ENCODE measurements at places on chromosomes 4 and X.

- no peak for DNase-seq
Observed at GRCh38 chr4:89992744-89993143, 98.1 kb downstream of the MMRN1 start.

GRCh38 chrX:153460826-153461225 is 9.6 kb downstream of the HAUS7 start:
- no peak for DNase-seq

DNA sequence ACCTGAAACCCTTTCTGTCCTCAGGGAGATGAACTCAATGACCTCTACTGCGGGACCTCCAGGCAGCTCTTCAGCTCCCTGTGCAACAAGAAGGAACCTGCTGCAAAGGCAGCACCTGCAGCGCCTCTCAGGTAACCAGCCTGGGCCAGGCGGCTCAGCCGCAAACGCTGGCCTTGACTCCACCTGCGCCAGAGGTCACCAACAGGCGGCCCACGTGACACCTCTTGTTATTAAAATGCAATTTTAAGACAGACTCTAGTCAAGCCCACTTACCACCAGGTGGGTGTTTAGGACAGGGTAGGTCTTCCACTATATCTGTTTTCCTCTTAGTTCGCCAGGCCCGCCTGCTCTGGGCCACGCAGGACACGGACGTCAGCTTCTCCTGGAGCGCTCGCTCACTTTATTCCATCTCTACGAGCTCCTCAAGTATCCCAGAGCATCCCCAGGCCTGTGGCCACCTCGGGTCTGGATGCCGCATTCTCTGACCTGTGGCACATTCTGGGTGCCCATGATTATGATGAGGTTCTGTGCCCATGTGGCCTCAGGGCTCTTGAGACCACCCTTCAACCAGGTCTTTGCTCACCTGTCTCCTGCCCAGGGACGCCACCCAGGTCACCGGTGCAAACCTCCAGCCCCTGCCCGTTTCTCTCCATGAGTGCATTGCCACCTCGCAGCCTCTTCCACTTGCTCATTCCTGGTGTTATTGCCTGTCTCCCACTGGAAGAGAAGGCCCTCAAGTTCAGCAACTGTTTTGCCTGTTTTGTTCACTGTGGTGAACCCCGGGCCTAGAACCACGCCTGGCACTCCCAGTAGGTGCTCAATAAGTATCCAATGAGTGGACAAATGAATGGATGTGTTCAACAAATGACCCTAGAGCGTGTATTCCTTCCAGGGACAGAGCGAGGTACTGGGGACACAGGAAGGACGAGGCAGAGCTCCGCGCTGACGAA is 32.8 kb upstream of the JAKMIP1 start:
- DNase-seq: no peak

DNA sequence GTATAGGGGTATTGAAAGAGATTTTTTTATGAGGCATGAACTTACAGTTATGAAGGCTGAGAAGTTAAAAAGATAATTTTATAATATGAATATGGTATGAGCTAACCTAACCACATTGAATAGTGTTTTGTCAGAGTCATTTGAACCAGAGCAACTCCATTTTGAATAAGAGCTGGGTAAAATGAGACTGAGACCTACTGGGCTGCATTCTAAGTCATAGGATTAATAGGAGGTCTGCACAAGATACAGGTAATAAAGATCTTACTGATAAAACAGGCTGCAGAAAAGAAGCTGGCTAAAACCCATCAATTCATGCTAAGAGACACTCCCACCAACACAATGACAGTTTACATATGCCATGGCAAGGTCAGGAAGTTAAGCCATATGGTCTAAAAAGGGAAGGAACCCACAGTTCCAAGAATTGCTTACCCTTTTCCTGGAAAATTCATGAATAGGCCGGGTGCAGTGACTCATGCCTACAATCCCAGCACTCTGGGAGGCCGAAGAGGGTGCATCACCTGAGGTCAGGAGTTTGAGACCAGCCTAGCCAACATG is 209.2 kb downstream of the TECRL start:
- DNase-seq: no peak

- DNase-seq: no peak
Observed at GRCh38 chrX:120752431-120753082, 122.7 kb upstream of the C1GALT1C1 start.

DNA sequence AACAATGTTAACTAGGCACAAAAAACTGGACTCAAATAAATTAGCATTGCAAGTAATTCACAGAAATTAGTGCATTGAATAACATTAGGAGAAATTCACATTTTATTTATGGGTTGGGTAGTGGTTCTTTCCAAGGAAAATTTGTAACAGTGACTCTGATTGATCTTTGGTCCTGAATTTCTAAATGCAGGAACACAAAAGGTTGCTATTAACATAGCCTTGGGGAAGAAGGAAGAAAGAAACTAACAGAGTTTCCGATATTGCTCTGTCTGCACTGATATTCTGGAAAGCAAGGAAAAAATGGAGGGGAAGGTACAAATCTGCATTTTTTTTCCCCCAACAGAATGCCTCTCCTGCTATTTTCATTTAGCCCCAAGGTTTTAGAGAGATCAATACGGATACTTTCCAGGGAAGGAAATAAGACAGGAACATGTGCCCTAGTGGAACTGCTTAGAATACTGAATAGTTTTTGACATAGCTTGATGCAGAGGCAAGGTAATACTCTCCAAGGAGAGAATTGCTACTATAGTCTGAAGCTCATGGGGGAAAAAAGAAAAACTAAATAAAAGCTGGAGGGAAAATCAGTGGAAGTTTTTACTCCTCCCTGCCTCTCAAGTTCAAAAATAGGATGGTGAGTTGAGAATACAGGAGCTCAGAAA is 490.1 kb downstream of the RAPGEF2 start:
- DNase-seq: no peak

Measured in activated CD8-positive, alpha-beta memory T cell treated with anti-CD3 and anti-CD28 coated beads for 4 hours (primary cell).